T-helper 9 cell (primary cell): ENCODE measurements at places on chromosomes 1 and 21.

DNA sequence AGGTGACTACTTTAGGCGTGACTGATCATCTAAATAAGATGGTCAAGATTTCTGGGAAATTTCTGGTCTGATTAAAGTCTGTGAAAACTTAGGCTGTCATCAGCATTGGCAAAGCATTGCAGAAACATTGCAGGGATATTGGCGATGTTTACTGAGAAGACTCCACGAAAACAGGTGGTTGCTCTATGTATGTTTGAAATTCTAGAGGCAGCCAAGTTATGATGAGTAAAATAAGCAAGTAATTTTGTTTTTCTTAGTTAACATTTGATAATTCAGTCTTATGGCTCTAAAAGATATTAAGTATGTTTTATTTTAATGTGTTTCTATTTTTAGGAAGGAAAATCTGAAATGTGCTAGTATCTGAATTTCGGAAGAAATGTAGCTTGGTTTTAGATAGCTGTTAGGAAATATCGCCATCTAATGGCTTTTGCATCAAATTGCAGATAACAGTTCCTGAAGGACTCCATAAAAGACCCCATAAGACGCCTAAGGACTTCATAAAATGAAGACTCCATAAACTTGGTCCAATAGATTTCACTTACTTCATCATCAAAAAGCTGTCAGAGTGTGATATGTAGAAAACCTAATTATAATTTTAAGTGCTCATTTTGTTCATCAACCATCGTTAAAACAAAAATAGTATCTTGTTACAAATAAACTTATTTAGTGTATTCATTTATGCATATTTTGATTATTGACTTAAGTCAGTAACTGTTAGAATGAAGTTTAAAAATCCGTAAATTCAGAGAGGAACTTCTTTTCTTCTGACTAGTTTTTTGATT, 344.6 kb downstream of the RYR2 start:
- DNase-seq = no peak

GRCh38 chr1:3993619-3994375, 93.7 kb upstream of the C1orf174 start:
- DNase-seq = no peak

DNA sequence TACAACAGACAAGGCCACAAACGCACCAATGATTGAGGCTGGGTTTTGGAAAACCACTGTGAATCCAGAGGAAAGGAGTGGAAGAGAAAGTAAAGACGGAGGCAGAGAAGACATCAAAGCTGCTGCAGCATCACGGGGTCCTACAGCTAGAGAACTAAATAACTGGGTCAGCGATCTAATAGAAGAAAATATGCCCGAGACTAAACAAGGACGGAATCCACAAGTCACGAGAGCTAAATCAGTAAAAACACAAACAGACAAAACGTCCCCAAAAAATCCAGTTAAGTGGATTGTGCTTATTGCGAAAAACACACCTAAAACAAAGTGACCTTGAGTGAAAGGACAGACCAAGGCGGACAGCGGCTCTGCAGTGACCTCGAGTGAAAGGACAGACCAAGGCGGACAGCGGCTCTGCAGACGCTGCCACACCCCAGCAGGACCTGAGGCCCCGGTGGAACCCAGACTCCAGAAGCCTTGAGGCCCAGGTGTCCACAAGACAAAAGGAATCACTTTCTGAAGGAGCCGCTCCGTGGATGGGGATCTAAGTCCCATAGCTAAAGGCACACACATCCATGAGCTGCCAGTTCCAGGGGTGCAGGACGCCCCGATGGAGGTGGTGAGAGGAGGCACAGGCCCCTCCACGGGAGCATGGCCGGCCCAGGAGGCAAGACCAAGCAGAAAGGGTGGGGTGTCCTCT, 6.0 kb downstream of the FTCD start:
- no peak for DNase-seq

- no peak for DNase-seq
Measured at GRCh38 chr1:92778376-92778775, 6.5 kb downstream of the EVI5 start.

DNA sequence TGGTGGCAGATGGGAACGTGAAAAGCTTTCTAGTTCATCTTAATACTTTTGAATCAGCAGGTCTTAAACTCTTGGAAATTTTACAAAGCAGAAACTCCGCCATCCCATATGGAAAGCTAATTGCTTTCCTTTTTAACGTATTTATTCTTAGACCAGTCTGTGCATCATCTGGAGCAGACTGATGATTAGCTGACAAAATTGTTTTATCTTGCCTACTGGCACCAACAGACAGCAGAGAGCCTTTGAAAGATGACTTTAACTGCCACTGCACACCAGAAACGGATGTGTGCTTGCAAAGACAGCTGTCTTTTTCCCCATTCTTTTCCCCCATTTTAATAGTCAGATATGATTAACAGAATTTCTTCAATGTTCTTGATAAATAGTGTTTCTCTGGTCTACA, 97.0 kb downstream of the PLD5 start:
- no peak for DNase-seq

GRCh38 chr1:73979684-73980083, 218.3 kb downstream of the LRRIQ3 start:
- no peak for DNase-seq

DNA sequence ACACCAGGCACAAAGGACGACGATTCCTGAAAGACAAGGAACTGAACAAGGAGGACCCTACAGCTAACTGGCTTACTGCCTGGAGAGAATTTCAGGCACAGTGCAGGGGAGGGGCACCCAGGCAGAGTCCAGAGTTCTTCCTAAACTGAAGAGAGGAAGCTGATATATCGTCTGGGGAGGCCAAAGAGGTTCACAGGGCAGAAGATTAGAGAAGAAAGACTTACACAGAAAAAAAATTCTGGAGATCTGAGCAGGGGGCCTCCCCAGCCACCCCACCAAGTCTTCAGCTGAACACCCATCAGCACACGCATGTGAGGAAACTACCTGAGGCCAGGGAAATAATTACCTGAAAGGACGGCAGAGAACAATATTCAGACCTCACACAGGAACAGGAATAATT, 24.6 kb downstream of the SORT1 start:
- DNase-seq = no peak

- DNase-seq = no peak
Measured at GRCh38 chr1:175405766-175406165, 213.2 kb upstream of the KIAA0040 start.

- DNase-seq = no peak
Measured at GRCh38 chr21:30200000-30200399, 15.9 kb downstream of the CLDN8 start.

DNA sequence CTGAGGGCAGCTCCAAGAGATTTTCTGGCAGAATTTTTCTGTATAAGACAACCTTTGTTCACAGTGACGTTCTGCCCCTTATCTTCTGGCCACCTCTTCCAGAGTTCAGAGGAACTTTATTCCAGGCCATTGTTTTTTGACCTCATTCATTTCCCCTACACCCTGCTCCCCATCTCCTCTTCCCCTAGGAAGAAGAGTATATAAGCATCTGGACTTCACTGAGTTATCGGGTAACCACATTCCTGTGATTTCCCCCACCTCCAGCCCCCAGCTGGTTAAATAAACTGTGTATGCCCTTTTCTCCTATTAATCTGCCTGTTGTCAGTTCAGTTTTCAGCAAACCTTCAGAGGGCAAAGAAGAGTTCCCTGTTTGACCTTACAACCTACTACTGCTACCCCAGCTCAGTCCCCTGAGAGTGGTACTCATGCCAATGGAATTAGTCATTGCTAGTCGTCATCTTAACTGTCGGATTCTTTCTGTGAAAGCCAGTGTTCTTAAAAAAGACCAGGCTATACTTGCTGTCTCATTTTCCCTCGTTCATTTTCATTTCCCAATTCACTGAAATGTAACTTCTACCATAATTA, 14.3 kb upstream of the ALG14 start:
- DNase-seq = no peak

- DNase-seq = no peak
Measured at GRCh38 chr1:228219245-228219961, 11.6 kb downstream of the OBSCN start.

DNA sequence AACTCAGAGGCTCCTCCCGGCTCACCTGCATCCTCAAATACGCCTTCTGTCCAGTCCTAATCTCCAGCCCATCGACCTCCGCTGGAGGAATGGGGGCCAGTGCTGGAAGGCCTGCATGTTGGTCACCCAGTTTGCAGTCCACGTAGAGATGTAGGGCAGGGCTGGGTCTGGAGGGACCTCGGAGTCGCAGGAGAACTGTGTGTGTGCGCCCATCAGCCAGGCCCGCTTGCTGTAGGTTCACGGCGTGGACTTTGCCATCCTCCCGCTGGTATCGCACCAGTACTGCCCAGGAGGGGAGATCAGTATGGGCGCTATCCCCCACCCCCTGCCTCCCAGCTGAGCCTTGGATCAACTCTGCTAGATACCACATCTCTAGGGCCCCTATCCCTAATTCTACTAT, 2.7 kb downstream of the THBS3 start:
- no peak for DNase-seq

GRCh38 chr1:7670334-7671145, 100.6 kb upstream of the VAMP3 start:
- no peak for DNase-seq

DNA sequence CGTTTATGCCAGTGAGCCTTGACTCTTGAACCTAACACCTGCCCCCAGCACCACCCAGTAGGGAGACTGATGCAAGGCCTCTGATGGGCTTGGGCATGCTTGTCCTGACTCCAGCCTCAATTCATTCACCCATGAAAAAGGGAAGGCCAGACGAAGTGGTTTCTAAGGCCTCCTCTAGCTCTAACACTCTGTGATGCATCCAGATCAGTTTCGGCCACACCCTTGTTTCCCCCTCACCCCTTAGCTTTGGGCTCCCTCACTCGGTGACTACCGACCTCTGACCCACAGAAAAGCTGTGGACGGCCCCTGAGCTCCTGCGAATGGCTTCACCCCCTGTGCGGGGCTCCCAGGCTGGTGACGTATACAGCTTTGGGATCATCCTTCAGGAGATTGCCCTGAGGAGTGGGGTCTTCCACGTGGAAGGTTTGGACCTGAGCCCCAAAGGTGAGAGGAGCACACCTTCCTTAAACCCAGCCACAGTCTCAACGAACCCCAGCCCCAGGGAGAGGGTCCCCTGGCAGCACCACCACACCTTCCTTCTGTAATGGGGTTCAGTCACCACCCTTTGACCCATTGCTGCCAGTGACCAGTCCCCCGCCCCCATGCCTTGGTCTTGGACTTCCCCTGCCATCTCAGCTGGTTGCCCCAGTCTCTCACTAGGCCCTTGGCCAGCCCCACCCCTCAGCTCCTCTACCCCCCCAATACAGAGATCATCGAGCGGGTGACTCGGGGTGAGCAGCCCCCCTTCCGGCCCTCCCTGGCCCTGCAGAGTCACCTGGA, 9.0 kb downstream of the NPR1 start:
- DNase-seq = no peak

GRCh38 chr1:34129630-34130029, 35.4 kb downstream of the CSMD2 start:
- no peak for DNase-seq

GRCh38 chr1:205456868-205457745, 1.3 kb upstream of the BLACAT1 start:
- no peak for DNase-seq

GRCh38 chr21:29176471-29177120, 46.2 kb downstream of the MAP3K7CL start:
- no peak for DNase-seq

DNA sequence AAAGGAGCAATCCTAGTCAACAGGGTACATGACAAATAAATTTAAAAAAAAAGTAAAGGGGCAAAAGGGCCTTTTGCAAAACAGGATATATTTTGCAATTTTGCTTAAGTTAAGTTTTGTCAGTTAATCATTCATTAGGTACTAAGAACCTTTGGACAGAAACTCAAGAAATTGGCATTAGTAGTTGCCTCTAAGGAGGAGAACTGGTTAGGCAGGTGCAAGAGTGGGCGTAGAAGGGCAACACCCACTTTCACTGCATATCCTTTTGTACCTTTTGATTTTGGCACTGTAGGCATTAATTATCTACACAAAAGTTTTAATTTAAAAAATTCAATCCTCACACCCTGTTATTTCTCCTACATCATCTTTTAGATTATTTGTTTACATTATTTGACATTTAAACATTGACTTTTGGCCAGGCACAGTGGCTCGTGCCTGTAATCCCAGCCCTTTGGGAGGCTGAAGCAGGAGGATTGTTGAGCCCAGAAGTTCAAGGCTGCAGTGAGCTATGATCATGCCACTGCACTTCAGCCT, 4.3 kb downstream of the DDAH1 start:
- DNase-seq = no peak

DNA sequence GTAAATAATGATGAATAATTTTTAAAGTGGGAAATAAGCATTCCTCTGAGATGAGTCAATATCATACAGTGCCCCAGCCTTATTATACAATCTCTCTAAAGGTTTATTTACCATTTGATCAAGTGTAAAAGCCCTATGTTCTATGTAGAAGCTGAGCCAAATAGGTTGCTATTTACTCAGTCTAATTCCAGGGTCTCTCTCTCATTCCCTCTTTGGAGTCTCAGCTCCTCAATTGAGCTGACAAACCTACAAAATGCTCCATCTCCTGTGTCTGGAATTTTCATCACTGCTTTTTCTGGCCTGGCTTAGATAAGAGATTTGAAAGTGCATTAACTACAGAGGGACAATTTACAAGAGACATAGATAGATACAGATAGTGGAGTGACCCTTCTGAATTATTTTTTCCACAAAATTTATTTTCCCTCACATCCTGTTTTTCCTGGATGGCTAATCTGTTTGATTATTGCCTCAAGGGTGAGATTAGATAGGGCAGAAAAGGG, 24.8 kb upstream of the USH2A start:
- DNase-seq = no peak

DNA sequence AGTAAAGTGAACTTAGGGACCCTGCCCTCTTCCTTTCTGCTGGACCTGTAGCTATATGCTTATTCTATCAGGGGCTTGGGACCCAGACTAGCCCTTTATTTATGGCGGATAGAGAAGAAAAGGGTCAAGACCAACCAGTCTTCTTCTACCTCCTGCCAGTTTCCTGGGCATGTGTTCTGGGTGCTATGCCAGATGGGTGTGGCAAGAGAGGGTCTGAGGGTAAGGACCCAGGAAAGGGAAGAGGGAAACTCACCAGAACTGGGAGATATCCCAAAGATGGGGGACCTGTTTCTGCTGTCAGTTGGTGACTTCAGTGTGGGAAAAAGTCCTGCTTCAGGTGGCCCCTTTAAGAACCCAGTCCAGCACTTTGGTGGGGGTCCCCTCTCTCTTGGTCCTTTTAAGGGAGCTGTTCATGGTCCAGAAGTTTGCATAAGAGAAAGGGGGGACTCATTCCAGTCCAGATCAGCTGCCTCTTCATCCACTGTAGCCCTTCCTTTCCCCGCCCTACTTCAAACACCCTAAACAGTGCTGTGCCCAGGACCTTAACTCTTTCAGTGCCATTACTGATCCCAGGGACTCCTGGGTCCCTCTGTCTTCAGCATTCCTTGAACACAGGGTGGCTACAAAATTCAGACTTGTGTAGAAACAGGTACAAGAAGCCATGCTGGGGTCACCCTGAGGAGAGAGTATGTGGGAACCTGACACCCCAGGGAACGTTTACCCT, 18.4 kb downstream of the SSR2 start:
- no peak for DNase-seq

DNA sequence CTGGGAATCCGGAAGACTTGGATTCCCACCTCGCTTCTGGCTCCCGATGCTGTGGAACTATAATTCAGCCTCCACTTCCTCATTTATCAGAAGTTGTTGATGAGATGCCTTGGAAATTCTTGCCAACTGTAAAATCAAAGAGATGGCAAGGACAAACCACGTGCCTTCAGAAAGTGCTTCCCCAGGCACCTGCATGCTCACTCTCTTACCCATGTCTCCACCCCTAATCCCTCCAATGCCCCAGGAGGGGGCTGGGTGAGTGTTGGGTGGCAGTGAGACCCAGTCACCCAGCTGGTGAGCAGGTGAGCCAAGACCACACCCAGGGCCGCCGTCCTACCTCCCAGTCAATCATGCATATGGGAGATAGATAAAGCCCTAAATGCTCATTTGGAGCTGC, 160.8 kb downstream of the PSMG1 start:
- DNase-seq = no peak

- DNase-seq = no peak
Measured at GRCh38 chr1:6011161-6011945, 19.1 kb upstream of the NPHP4 start.
